ENCODE measurements at places on chromosomes 2 and 18.
A peak's percentile ranks its signal among the peaks of the same experiment; 100 is the strongest.

GRCh38 chr2:37770797-37771196 lies 99.4 kb upstream of the CDC42EP3 start:
- DNase-seq, result no peak

DNA sequence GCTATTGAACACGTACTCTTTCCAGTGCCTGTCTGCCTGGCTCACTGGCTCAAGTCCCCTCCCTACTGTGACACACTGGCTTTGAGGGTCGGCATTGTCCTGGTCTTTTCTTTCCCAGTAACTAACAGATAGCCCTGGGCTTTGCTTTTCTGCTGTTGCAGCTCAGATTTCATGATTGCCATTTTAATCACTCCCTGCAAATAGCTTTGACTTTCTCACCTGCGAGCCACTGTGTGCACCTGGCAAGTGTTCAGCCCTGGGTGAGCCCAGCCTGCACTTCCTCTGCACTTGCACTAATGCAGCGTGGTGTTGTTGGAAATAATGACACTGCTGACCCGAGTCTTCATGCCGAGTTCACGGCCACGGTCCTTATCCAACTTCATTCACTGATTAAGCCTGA lies 52.9 kb downstream of the DCDC2C start:
- no peak for DNase-seq

- DNase-seq, result no peak
Measured at GRCh38 chr2:113081488-113082210, 13.9 kb downstream of the IL1F10 start.

DNA sequence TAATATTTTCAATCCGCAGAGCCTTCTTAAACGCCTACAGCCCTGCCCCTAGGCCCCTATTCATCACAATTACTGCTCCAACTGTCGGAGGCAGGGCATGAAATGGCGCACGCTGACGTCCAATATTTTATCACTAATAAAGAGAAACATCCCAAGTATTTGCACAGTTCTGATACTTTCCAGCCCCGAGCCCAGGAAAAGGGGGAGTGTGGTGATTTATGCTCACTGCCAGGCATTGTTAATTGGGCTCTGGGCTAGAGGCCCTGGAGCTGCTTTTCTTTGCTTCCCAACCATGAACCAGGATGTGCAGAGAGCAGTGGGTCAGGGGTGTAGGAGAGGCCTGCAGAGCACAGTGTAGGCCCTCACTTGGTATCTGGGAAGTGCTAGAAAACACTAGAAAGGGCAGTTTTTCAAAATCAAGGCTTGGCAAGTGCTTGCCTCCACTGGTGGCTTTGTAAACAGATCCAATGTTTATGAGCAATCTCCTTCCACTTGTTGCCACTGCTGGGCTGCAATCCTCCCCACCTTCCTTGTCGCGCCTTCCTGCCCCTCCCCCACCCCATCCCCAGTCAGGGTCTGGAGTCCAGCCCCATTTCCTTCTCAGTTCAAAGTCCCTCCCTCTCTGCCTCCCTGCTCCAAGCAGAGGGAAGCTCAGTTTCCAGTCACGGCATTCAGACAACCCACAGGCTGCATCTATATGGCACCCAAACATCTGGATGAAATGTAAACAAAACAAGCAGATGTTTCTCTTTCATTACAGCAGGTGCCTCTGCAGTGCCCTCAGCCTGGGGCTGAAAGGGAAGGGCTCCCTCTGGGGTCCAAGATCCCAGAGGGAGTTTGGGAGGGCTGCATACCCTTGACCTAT lies 83.9 kb upstream of the PKDCC start:
- DNase-seq, result no peak

DNA sequence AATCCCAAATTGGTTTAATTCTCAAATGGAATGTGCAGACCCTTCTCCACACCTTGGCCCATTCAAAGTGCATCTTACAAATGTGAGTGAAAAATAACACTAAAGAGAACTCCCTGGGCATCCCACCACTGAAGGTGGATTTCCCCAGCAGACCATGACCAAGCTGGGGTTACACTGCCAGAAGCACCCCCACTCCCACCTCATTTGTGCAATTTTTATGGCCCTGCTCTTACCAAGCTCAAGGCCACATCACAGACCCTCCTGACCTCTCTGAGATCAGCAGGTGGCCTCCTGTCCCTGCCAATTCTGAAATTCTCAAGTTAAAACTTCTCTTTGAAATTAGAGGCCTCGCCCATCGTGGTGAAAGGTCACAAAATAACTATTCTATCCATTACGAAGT lies 21.6 kb downstream of the SIGLEC15 start:
- no peak for DNase-seq

GRCh38 chr2:191642541-191642940 lies 35.4 kb upstream of the NABP1 start:
- DNase-seq, result peak; percentile 40

DNA sequence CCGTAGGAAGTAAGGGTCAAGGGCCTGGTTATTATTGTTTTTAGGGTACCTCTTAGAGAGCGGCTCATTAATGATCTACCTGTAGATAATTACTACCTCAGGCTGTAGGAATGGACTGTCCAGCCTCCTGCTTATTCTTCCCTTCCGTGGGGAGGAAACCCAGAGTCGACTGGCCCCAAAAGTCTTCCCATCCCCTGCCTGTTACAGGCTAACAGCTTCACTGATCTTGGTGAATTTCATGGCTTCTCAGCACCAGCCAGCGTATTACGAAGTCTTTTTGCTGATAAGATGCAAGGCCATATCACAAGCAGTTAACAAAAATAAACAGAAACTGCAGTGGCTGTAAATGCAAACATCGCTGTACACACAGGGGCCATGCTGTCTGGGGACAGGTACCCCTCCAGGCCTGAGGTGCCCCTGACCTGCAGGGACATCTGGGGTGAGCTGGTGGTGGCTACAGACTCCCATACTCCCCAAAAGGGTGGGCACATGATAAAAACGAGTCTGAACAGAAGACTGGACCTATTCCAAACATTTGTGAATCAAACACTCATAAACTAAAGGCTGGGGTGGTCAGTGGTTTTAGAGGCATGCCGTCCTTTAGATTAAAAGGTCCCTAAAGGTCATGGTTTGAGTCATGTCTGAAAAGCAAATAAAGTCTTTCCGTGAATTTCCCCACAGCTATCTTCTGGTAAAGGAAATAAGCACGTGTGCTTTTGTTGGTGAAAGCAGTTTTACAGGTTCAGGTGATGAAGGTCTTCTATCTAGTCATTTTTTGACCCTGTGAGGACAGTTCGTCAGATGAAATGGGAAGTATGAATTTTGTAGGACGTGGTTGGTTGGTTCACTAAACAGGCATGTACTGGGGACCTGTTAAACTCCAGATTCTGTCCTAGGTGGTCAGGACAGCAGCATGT lies 36.7 kb downstream of the TTC39C start:
- DNase-seq, result peak; percentile 53

- DNase-seq, result no peak
Measured at GRCh38 chr2:178392215-178392614, 58.8 kb downstream of the PRKRA start.

DNA sequence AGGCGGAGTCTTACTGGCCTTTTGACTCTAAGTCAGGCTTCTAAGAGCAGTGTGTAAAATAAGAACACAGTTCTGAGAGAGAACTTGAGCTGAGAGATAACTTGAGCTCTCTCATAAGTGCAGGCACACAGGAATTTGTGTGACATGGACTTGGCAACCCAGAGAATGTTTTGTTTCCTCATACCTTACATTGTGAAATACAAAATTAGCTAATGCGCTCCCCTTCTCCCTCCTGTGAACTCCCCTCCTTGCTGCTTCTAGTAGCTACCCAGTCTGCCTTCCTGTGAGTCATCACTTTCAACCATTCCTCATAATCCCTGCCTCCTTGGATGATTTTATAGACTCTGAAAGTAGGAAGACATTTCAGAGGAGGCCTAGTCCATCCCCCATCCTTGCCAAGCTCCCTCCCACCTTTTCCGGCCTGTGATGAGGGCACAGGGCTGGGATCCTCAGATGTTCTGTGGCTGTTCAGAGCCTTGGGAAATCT lies 22.6 kb downstream of the FER1L5 start:
- DNase-seq, result no peak

- DNase-seq, result no peak
Measured at GRCh38 chr18:76507830-76508385, 12.9 kb upstream of the ZNF516 start.

DNA sequence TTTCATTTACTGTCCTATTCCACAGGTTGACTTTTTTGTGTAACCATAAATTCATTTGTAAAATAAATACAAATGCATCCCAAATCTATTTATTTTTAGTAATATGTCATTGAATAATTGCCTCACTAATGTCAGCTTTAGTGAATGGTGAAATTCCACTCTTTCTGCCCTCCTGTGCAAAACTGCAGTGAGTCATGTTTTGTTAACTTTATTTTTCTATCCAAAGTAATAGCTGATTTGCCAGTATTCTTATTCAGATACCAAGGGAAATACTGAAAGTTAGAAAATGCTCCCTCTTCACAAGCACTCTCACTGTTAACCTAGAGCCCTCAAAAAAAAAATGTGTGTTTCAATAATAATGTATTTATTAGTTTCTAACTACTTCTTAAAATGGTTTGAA lies 322.8 kb downstream of the RIT2 start:
- DNase-seq, result no peak

DNA sequence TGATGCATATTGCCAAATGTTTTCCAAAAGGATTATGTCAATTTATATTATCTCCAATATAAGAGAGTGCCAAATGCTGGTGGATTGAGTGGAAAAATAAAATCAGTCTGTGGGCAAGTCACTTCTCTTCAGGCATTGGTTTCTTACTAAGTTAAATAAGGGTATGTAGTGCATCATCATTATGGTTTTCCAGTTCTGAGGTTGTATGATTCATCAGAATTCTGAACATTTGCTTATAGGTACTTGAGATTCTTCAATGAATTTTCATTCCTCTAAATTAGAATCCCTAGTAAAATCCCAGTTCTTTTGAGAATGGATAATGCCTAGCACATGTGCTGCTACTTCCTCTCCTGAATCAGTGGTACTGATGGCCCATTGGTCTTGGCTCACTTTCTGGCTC lies 188.9 kb upstream of the OSR1 start:
- DNase-seq, result no peak

DNA sequence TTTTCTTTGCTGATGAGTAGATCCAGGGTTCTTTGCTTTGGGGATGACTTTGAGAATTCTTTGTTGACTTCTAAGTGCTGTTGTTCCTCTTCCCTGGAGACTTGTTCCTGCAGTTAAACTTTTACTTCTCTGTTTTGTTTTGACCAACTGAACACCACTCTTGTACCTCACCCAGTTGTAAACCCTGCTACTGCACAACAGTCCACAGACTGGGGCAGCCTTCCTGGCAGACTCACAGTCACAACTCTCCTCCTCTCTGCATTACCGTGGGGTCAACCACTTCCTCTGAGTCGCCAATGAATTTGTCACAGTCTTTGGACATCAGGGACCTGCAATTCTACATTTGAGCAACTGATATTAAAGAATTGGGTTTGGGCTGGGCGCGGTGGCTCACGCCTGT lies 3.8 kb upstream of the SLC8A1 start:
- no peak for DNase-seq

GRCh38 chr2:24307961-24308360 lies 52.4 kb downstream of the ITSN2 start:
- no peak for DNase-seq

- no peak for DNase-seq
Measured at GRCh38 chr2:10922307-10923007, 10.7 kb downstream of the KCNF1 start.

- no peak for DNase-seq
Measured at GRCh38 chr18:22926454-22926853, 6.7 kb upstream of the RBBP8 start.

GRCh38 chr2:144030791-144031190 lies 489.1 kb downstream of the ZEB2 start:
- DNase-seq, result no peak

- peak; percentile 87 for DNase-seq
Measured at GRCh38 chr2:147297820-147298219, 547.0 kb upstream of the ACVR2A start.
